Osteoblast (primary cell): ENCODE measurements at places on chromosomes 1 and 21. TPM values are rescaled to one million over a fixed set of nuclear protein-coding genes. Genes with fewer than 3 reads are reported as not detected.
A peak's percentile ranks its signal among the peaks of the same experiment; 100 is the strongest.

DNA sequence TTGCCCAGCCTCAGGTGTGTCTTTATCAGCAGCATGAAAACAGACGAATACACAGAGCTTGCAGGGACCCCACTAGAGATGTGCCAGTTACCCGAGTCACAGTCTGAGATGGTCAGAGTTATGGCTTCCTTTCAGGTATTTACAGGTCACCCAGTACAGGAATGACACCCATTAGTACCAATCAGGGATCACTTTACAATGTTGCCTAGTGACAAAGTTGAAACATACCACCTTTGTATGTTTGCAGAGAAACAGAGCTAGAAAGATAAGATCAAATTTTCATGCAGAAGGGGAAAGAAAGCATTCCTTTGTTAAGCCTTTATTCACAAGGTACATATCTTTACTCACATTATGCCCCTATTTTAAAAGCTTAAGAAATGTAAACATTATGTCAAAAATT, 137.6 kb downstream of the RGS7 start:
- DNase-seq = no peak

GRCh38 chr1:104092698-104093097, 343.0 kb downstream of the AMY1C start:
- no peak for DNase-seq

DNA sequence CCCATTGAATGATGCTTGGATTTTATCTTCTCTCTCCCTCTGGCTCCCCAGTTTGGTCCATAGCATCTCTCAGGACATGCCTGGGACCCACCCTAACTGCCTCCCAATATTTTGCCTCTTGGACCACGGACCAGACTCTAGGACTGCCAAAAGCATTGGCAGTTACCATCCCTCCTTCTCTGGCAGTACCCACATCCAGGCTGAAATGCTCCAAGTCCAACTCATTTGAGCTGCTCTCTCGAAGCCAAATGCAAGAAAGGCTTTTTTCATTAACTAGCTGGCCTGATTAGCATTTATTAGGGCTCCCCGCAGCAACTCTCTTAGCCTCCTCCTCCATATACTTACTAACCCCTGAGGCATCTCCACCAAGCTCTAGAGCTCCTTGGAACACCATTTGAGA, 140.0 kb upstream of the GRIK3 start:
- no peak for DNase-seq

GRCh38 chr1:226128487-226129075, 58.0 kb downstream of the ACBD3 start:
- peak; percentile 75 for DNase-seq

DNA sequence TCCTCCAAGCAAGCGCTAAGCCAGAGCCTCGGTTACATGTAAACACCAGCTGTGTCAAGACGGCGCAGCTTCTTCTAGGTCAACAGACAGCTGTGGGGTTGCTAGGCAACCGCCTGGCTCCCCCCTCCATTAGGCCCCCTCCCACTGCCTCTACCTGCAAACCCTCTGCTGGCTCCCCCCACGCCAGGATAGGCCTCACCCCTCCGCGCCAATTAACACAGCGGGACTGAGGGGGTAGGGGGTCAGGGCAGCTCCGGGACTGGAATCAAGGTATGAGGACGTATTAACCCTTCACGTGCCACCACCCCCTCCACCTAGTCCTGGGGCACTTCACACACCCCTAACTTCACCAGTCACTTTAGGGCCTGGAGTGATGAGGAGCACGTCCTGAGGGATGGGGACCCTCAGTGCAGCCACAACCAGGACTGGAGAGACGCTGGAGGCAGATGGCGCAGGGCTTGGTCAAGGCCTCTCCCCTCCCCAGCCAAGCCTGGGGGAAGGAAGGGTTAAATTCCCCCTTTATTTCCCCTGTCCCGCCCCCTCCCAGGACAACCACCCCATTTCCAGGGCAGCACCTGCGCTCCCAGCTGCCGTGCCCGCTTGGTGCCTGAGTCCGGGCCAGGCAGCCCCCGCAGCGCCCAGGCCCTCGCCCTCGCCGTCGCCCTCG, 37.4 kb upstream of the WASF2 start:
- peak; percentile 77 for DNase-seq

The ZSWIM5 gene
- 0.36 and 0.59 TPM in 2 replicates for total RNA-seq

DNA sequence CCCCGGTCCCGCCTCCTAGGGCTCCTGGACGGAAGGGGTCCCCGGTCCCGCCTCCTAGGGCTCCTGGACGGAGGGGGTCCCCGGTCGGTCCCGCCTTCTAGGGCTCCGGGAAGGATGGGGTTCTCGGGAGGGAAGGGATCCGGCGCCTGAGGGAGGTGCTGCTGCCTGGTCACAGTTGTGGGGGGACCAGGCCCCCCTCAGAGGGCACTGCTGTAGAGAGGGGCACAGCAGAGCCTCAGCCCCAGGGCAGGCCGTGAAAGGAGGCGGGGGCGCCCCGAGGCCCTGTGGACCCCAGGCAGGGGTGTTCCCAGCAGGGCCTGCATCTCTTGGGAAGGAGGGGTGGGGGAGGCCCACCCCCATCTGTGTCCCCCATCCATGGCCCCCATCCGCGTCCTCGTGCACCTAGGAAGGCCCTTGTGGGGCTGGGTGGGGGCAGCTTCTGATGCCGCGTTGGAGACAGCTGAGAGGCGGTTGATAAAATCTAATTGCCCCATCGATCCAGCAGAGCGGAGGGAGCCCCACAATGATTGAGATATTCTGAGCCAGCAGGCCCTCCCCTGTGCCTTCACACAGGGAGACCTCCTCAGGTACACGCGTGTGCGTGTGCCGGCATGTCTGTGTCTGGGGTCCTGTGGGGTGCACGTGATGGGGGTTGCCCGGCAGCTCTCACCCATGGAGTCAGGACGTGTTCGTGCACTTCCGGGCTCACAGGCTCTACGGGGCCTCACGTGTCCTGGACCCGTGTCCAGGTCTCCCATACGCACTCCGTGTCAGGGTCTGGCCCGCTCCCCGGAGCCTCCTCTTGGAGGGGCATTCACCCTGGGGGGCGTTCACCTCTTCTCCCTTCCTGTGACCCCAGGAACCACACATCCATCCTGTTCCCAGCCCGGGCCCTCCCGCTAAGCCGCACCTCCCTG, 12.9 kb downstream of the SAMD11 start:
- DNase-seq = no peak

DNA sequence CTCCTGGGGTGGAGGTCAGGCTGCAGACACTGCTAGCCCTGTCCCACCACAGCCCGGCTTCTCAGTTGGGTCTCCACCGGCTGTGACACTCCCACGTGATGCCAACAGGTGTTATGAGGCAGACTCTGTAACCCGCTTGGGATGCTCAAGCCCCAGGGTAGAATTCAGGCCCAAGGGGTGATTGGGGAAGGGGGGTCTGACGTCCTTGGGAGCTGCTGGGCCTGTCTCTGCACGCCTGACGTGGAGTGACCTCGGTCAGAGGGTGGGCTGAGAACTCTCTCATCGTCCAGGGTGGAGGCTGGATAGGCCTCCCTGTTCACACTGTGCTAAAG, 7.7 kb upstream of the HES5 start:
- DNase-seq = no peak

DNA sequence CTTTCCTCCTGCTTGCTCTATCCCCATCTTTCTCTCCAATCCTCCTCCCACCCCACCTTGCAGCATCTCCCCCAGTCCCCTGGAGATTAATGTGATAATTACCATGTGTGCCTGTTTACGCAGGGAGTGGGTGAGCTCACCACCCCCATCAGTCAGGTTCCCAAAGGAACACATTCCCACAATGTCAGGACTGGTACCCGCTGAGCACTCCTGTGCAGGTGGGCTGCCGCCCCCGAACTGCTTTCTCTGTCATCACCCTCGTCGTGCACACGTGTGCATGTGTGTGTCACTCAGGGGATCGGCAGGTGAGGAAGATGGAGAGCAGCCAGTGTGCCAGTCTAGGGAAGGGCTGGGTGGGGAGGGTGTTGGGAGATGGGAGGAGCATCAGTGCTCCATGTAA, 163.4 kb downstream of the CACNA1E start:
- no peak for DNase-seq

GRCh38 chr1:50970931-50971582, 1.0 kb downstream of the CDKN2C start:
- no peak for DNase-seq

DNA sequence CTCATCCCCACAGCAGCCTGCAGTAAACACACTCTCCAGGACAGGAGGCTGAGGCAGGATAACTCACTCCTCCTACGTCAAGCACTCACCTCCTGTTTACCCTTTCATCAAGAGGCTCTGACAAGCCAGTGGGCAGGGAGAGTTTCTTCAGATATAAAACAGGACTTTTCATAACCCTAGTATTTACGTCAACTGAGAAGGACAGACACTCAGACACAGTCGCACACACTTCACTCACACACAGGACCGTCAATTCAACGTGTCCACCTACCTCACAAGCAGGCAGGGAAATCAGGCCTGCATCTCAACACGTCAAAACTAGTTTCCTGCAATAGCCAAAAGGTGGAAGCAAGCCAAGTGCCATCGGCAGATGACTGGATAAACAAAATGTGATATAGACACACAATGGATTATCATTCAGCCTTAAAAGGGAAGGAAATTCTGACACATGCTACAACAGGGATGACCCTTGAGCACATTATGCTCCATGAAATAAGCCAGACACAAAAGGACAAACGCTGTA, 48.6 kb downstream of the ITPKB start:
- DNase-seq = no peak

DNA sequence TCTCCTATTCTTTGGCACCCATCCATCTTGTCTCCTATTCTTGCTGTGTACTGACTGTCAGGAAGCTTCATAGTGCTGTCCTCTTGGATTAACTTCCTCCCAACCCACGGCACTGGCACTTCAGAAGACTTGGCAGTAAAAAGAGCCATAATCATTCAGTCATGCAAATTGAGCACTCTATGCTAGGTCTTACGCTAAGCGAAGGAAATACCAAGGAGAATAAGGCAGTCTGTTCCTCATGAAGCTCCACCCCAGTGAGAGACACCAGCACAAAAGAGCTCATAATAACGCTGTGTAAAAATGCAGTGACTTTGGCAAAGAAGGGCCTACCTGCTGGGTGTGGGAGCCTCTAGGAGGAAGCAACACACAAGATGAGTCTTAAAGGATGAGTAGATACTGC, 67.1 kb downstream of the GFI1 start:
- DNase-seq = no peak

The OR6N1 gene
- total RNA-seq = not detected in 2 replicates

- DNase-seq = no peak
These were observed 1.7 kb upstream of the KRTAP10-5 start for GRCh38 chr21:44582055-44582454.

- DNase-seq = no peak
These were observed 48.1 kb downstream of the CDC14A start for GRCh38 chr1:100400404-100400803.

The SPRR5 gene
- not detected in 2 replicates for total RNA-seq

The PLA2G2F gene
- total RNA-seq = not detected in 2 replicates

GRCh38 chr1:114000406-114000805, 21.1 kb downstream of the OLFML3 start:
- no peak for DNase-seq

DNA sequence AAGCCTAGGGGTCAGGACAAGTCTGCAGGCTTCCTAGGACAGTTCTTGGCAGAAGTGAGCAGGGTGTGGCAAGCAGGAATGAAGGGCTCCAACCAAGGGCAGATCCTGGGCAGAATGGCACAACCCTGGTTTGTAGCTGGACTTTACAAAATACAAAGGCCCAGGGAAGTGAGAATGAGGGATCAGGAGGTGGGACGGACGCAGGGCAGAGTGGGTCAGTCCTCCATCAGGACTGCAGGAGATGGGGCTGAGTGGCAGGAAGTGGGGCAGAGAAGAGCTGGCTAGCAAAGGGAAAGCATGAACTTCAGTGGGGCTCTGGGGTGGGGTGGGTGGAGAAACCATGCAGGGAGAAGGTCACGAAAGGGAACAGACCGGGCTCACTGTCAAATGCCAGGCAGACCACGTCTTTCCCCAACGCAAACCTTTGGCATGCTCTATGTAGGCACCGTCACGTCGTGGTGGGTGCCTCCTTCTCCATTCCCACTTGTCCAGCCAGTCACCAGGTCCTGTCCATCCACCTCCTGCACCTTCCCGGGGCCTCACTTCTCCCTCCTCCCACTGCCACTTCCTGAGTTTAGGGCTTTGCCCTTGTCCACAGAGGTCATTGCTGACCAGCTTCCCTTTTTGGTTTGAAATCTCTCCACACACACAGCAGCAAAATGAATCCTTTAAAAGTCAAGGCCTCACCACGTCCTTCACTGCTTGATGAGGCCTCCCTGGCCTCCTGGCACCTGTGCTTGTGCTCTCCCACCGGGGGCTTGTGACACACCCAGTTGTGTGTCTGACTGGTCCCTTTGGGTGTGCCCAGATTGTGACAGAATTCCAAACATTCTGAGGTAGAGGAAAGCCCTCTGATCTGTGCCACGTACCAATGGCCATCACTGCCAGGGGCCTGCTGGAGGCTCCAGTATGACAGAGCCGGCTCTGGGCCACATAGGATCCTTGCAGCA, 8.7 kb upstream of the CLDN19 start:
- peak; percentile 72 for DNase-seq

The LPGAT1 gene
- 43.4 and 60.4 TPM in 2 replicates for total RNA-seq

DNA sequence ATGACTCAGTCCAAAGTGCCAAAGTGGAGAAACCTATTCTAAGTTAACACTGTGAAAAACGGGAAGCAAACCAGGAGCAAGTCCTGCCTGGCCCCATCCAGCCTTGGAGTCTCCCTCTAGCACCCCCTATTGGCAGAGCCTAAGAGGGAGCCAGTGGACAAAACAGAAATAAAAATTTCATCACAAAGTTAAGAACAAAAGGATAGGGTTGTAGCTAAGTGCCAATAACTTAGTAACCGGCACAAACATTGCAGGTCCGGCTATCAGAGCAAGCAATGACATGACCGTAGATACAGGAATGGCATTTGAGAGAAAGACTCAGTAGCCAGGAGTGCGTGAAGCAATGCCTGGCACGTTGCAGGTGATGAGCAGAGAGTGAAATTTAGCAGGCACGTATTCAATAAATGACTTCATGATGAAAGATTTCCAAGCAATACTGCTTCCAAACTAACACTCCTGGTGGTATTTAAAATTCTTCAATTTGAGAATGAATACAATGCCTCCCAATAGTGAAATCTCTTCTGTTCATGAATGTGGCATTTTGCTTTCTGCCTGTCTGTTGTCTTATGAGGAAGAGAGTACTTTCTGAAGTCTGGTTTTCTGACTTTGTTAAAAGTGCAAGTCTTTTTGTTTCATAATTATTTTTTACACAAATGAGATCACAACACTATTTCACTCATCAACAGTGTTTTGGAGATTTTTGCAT, 391.0 kb downstream of the OMA1 start:
- no peak for DNase-seq

GRCh38 chr1:159854116-159854692, 8.3 kb downstream of the VSIG8 start:
- no peak for DNase-seq
